ENCODE measurements at places on chromosomes 12 and 14.

DNA sequence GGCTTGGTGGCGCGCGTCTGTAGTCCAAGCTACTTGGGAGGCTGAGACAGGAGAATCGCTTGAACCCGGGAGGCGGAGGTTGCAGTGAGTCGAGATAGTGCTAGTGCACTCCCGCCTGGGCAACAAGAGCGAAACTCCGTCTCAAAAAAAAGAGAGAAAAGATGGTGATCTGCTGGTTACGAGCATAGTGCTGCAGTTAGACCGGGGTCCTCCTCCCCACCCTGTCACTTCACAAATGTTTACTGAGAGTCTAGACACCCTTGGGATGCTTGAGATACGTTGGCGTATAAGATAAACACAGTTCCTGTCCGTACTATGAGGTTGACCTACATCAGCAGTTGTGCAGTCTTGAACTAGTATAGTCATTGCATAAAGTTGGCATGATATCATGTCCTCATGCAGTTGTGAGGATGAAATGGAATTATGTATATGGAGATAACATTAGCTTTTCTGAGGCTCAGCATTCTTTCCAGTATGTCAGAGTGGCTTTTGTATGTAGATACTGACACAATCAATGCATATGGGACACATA is 787 bp downstream of the ACAD10 start:
- no peak for DNase-seq

DNA sequence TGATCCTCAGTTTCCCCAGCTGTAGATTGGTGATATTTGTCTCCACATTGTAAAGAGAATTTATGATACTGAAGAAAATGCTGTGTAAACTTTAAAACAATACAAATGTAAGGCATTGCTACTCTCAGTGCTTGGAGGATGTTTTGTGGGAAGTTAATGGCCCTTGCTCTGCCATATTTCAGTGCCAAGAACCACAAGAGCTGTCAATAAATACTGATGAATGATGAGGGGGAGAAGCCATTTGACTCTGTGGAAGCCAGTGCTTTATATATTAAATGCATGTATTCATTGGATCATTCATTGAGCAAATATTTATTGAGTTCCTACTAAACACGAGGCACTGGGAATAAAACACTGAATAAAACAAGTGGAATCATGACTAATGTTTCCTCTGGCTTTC is 30.8 kb downstream of the CACNA1C start:
- DNase-seq = no peak

DNA sequence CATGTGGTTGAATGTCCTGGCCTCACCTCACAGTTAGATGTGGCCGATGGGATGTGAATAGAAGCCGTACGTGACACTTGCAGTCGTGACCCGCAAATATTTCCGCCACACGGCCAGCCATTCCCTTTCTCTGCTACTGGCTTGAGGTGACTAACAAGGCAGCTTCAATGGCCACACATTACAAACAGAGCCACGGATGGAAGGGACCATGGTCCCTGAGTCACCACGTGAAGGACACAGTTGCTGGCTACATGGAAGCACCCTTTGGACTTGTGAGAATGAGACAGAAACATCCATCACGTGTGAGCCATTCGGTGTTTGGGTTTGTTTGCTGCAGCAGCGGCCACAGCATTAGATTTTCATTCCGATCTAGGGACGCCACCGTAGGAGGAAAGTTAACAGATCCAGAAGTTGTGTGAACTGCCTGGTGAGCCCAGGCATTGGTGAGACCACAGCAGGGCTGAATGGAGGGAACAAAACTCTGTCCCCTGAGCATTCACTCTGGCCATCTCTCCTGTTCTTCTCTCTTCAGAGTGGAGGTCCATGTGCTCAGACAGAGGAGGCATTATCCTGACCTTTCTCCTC is 33.5 kb upstream of the ADGRD1 start:
- DNase-seq = no peak

DNA sequence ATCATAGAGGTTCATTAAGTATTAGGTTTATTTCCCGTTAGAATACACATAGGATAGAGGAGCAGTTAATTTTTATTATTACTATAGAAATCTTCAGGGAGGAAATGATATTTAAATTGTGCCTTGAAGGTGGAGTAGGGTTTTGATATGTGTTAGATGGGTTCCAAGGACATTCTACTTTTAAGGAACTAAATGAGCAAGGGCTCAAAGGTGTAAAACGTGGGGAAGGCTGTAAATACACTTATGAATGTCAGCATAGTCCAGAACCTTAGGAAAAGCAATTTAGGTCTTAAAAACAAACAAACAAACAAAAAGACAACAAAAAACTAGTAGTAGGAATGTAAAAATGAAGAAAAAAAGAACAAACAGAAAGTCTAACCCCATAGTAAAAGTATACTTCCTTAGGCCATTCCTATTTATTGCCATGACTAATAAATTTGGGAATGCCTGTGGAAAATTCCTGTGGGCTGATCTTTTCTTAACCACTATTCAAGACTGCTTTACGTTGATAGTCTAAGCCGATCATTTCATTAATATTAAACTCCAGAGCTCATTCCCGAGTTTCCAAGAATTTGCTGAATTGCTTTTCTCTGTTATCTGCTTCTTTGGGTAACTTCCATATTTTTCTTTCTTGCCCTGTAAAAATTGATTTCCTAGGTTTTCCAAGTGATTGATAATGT is 180.3 kb downstream of the RAD51B start:
- no peak for DNase-seq

- no peak for DNase-seq
Observed at GRCh38 chr14:22184157-22184829, 404.7 kb downstream of the DAD1 start.

GRCh38 chr12:96711364-96711763 is 195.7 kb upstream of the NEDD1 start:
- DNase-seq = no peak

- no peak for DNase-seq
Observed at GRCh38 chr14:25908277-25909044, 689.4 kb downstream of the NOVA1 start.

- no peak for DNase-seq
Observed at GRCh38 chr12:91636721-91637120, 454.1 kb upstream of the DCN start.

- DNase-seq = no peak
Observed at GRCh38 chr12:26345471-26346003, 150.2 kb downstream of the SSPN start.

DNA sequence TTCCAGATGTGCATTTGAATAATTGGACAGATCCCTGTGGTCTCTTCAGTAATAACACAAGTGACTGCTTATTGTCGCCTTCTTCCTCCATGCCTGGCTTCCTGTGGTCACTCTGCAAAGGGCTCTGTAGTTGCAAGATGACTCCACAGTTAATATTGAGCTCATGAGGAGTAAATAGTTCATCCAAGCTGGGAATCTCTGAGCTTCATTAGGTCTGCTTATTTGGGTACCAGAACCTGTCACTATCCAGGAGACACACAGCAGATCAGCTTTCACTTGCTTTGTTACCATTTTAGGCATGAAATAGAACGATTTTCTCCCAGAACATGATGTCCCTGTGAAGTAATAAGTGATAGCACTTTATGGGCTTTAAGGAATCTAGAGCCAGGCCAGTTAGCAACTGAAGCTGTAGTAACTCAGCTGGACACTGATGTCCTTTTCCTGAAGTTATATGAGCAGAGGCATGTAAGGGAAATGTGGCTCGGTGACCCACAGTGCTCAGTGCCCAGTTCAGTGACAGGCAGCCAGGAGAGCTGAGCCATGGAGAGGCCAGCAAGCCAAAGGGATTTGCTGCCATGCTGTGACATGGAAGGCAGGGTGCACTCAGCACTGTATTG is 50.1 kb downstream of the CRADD start:
- DNase-seq = no peak

- DNase-seq = no peak
Observed at GRCh38 chr12:42958291-42958674, 368.7 kb upstream of the PRICKLE1 start.

- no peak for DNase-seq
Observed at GRCh38 chr14:61939776-61940175, 177.6 kb downstream of the SNAPC1 start.

- no peak for DNase-seq
Observed at GRCh38 chr12:97024393-97024792, 117.3 kb downstream of the NEDD1 start.

DNA sequence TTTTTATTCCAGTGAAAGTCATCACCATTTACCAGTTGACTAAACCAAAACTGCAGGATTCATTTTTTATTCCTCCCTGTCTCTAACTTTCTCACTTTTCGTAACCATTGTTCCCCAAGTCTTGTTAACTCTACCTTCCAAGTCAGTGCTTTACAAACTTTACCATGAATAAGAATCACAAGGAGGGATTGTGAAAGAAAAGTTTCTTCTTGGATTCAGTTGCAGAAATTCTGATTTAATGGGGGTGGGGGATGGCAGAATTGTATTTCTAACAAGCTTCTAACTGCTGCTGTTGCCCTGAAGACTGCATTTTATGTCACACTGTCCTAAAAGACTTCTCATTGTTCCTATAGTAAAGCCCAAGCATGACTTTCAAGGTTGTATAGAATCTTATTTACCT is 5.0 kb upstream of the RAB21 start:
- DNase-seq = no peak

DNA sequence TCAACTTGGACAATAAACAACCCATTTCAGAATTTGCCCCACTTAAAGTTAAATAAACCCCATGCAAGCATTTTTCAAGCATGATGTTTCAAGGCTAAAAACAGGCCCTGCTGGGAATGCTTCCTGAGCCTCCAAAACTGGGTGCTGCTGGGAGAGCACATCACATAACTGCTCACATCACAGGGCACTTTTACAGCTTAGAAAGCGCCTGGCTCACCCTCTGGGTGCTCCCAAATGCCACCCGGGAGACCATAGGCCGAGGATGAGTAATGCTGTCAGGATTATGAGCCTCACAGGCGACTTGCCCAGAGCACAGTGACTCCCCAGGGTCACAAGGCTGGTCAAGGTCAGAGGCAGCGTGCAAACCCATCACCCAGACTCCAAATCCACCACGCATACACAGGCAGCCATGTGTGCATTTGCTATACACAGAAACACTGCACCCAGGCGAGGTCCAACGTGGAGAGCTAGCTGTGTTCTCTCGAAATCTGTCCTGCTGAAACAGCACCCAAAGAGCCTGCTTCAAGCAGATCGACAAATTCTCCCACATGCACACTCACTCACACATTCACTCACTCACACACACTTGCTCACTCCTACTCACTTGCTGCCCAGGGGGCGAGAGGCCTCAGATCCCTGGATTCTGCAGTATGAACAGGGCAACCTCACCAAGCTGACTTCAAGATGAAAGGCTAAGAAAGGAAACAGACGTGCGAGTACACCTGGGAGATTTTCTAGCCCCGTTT is 58.7 kb downstream of the ITPK1 start:
- DNase-seq = no peak

Data from stimulated activated CD4-positive, alpha-beta T cell treated with anti-CD3 and anti-CD28 coated beads, TNF-alpha, amount 100 ng/mL, for 48 hours (primary cell).